HS-27A (cell line): ENCODE measurements at places on chromosomes 13 and 19.

GRCh38 chr19:38695832-38696728, 48.2 kb downstream of the CAPN12 start:
- DNase-seq, result no peak

- DNase-seq, result no peak
Observed at GRCh38 chr19:42497492-42498168, 30.7 kb downstream of the CEACAM1 start.

DNA sequence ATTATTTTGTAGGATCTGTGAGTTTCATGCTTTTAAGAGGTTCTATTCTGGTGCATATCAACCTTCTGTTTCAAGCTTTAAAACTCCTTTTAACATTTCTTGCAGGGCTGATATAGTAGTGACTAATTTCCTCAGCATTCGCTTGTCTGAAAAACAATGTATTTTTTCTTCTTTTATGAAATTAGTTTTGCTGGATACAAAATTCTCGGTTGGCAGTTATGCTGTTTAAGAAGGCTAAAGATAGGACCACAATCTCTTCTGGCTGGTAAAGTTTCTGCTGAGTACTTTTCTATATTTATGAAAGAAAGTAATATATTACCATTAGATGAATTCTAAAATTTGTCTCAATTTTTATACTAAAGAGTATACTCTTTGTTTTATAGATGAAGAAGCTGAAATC, 487.8 kb upstream of the SPRY2 start:
- DNase-seq, result no peak

GRCh38 chr19:4702764-4703163, 20.9 kb downstream of the DPP9 start:
- no peak for DNase-seq

DNA sequence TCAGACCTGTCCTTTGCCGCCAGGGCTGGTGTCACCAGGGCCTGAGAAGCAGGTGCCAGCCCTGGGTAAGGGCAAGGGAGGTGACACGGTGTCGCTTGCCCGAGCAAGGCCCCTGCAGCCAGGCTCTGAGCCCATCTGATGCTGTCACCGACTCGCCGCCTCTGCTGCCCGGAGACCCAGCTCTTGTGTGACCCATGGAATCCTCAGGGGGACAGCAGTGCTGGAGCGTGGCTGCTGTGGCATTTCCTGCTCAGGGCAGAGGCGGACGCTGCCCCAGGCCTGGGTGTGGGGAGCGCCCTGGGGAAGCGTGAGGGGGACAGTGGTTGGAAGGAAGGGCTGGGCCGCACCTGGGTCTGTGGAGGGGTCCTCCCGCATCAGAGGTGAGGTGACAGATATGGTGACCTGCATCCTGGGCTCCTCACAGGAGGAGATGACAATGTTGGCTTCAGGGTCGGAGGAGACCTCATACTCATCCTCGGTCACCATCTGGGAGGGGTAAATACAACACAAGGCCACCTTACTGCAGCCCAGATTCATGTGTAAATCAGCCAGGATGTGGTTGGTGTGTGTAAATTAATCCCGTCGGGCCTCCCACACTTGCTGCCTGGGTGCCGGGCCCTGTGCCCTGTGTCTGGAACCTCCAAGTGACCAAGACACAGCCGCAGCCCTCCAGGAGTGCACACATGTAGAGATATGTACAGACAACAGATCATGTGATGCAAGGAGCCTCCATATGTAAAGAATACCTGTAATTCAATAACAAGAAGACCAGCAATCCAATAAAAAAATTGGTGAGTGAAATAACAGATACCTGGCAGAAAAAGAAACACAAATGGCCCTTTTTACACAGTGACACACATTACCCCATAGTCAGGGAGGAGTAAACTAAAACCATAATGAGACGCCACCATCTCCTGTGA, 27.6 kb upstream of the MATK start:
- no peak for DNase-seq
